Left cardiac atrium (tissue), 4 donors: ENCODE measurements at places on chromosomes 2 and 18. TPM values are rescaled to one million over a fixed set of nuclear protein-coding genes. Genes with fewer than 3 reads are reported as not detected.

Gene LNPK
- 28.6 TPM for total RNA-seq

Gene ARHGEF4
- total RNA-seq: 3.9 TPM

Gene DTNA
- 128 TPM for total RNA-seq

Gene UPP2
- total RNA-seq: not detected

Gene PDCL3
- 24.2 TPM for total RNA-seq

Gene KLHL41
- 95.9 TPM for total RNA-seq

GRCh38 chr2:147368306-147368705, 476.5 kb upstream of the ACVR2A start:
- DNase-seq: no peak

DNA sequence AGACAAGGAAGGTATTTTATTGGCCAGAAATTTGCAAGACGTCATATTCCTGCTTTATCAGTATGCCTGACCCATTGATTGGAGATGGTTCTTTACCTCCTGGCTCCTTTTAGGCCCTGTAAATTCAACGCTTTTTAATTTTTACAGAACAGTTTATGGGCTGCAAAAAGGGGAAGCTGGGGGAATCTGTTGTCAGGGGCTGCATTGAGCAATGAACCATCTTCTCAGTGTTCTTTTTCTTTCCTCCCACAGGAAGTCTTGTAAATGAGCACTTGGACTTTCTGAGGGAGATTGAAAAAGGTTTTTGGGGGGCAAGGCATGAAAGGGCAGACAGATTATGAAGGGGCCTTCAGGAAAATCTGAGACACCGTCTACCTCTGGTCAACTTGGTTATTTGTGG, 503.6 kb upstream of the TNP1 start:
- no peak for DNase-seq

GRCh38 chr18:8561123-8561910, 47.9 kb upstream of the RAB12 start:
- DNase-seq: peak; percentile 62

GRCh38 chr2:102020596-102021170, 28.9 kb downstream of the IL1R2 start:
- peak; percentile 90 for DNase-seq

DNA sequence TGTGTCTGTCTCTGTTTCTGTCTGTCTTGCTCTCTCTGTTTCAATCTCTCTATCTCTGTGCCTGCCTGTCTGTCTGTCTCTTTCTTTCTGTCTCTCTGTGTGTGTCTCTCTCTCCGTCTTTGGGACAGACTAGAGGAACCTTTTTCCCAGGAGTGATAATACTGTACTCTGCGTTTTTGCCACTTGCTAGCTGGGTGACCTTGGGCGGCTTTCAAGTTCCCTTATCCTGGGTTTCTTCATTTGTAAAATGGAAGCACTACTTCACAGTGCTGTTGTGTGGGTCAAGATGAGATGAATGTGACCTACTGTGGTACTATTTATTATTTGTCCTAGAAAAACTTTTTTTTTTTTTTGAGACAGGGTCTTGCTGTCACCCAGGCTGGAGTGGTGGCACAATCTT, 42.4 kb downstream of the HPCAL1 start:
- no peak for DNase-seq

DNA sequence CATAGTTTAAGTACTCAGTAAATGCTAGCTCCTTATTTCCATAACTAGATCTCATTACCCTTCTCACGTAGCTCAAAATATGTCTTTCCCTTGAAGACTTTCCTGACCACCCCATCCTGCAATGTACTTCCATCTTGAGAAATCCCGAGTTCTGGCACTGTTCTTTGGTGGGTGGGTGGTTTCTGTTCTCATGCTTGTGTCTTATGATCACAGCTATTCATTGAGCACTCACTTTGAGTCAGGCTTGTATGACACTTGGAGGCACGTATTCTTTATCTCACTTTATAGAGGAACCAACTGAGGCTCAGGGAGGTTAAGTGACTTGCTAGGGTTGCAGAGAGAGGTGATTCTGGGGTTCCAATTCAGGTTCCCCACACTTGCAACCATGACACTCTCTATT, 9.0 kb upstream of the CLIP4 start:
- DNase-seq: no peak

GRCh38 chr2:18763338-18763737, 174.0 kb upstream of the NT5C1B start:
- no peak for DNase-seq

DNA sequence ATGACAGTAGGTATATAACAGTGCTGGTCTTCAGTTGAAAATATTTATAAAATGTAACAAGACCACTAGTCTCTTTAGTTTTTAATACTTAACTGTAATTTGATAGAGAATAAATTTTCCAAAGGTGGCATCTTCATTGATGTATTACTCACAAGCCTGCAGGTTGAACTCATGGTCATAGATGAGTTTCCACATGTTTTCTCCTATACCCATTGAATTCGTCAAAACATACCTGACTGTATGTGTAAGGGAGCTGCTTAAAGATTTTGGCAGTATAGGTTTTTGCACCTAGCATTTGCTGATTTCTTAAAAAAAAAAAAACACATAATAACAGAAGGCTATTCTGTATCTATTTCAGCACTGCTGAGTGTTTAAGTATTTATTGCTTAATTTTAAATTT, 112.9 kb downstream of the FMNL2 start:
- DNase-seq: no peak

GRCh38 chr2:46216213-46216612, 81.0 kb upstream of the EPAS1 start:
- no peak for DNase-seq

DNA sequence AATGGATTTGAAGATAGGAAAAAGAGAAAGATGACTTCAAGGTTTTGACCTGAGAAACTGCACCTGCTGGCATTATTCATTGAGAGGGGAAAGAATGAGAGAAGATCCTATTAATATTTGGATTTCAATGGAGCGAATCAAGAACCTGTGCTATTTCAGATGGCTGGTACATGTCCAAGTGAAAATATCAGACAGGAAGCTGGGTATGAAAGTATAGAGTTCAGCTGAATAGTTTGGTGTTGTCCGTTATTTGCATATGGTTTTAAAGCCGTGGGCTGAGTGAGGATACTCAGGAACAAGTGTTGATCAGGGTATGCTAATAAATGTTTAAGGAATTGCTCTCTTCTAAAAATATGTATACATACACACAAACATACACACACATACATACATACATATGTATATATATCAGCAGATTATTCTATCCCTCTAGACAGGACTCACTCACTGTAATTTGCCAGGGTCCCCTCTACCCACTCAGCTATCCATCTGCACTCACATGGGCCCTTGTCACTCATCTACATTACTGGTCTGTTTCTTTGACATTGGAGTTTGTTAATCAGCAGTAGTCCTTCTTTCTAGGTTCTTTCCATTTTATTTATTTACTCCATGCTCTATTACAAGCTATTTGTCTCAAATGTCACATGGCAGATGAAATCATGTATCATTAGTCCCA, 33.9 kb upstream of the IKZF2 start:
- no peak for DNase-seq

DNA sequence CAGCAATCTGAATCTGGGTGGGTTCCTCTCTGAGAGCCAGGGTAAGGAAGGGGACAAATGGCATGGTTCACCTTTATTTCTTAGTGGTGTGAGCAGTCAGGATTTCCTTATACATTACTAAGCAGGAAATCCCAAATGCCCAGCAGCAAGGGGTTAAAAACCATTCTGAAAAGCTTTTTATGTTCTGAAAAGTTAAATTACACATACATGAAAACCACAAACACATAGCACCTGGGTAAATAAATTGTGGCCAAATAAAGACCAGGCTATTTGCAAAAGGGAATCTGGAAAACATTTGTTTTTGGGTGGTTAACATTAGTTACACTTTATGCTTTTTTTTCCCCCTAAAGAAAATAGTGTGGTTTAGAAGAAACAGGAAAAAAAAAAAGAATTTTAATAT, 156.1 kb downstream of the AGPS start:
- no peak for DNase-seq

- DNase-seq: no peak
Observed at GRCh38 chr2:115303-115702, 69.0 kb upstream of the FAM110C start.

DNA sequence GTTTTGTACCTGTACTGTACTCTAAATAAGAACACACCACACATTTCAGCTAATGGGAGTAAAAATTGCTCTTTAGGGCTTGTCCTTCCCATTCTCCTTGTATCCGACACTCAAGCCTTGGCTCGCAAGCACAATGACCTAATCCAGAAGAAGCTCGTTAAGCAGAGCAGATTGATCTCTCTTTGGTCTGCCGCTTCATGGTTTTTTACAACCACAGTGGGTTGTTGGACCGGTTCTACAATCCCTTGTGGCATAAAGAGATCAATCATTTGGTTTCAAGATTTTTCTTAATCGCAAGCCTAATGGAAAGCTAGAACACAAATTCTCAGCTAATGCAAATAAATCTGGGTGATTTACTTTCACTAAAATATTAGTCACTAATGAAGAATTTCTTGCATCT, 662.1 kb downstream of the LRP1B start:
- DNase-seq: no peak

GRCh38 chr2:209872675-209873074, 101.0 kb downstream of the UNC80 start:
- DNase-seq: peak; percentile 33

- DNase-seq: no peak
Observed at GRCh38 chr18:23547306-23547705, 39.0 kb downstream of the NPC1 start.

DNA sequence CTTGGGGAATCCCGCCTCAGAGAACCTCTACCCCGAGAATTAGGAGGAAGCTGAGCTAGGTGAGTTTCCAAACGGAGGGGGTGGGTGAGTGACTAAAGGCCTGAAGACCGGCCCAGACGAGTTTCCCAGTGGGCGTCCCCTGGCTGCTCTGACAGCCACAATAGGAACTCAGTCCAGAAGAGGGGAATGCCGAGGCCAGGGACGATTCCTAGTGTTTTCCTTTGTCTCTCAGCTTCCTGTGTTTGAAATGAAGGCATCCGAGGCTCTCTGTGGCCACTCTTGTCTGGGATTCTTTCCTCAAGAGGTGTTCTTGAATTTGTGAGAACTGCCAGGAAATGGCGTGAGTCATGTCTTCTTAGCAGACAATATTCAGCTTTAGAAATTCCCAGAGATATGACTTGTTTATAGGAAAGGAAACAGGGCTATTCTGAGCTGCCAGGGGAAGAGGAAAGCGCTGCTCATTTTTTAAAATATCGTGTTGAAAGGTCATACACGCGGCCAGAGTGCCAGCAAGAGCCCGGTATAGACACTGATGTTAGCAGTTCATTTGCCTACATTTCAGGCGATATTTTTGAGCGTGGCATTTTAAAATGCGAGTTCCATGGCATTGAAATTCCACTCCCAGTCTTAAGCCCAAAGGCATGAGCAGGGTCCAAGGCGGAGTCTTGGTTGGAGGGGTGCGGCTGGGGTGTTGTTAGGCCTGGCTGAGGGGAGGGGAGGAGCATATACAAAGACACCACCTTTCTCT, 169.1 kb upstream of the KLF7 start:
- DNase-seq: peak; percentile 81

DNA sequence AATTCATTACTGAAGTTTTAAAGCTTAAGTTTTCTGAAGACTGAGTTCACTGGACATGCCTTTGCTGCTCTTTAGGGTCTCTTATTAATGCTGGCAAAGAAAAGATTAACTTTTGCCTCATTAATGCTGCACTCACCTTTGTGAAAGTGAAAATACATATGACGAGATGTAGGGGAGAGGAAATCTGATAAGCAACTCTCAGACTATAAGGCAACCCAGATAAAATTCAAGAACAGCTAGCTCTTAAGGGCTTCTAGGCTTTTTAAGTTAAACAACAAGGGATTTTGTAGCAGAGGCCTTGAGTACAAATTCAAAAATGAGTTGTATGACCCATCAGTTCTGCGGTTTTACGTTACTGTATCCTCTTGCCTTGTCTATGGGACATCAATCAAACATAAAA, 143.7 kb downstream of the USP34 start:
- DNase-seq: no peak
